Epithelial cell of proximal tubule (primary cell): ENCODE measurements at places on chromosomes 6 and 20. TPM values are rescaled to one million over a fixed set of nuclear protein-coding genes. Genes with fewer than 3 reads are reported as not detected.
A peak's percentile ranks its signal among the peaks of the same experiment; 100 is the strongest.

Gene RIPOR2
- under 0.01 and 1.6 TPM in 2 replicates for total RNA-seq

Gene TNNC2
- total RNA-seq: not detected in 2 replicates

Gene NOX3
- total RNA-seq: 0.07 TPM in 1 of 2 replicates, not detected in the other

Gene VNN1
- under 0.01 and 0.14 TPM in 2 replicates for total RNA-seq

Gene SLC17A2
- not detected in 2 replicates for total RNA-seq

Gene PHACTR3
- 0.06 and 0.51 TPM in 2 replicates for total RNA-seq

Gene SEMG1
- not detected in 2 replicates for total RNA-seq

Gene AIF1
- total RNA-seq: not detected in 2 replicates

GRCh38 chr20:34581341-34582184 is 23.0 kb downstream of the MAP1LC3A start:
- no peak for DNase-seq

- no peak for DNase-seq
Measured at GRCh38 chr20:61953037-61954021, 112.4 kb downstream of the TAF4 start.

- no peak for DNase-seq
Measured at GRCh38 chr20:52841003-52841402, 131.2 kb upstream of the TSHZ2 start.

GRCh38 chr6:153092082-153093013 is 38.7 kb downstream of the RGS17 start:
- DNase-seq: peak; percentile 66

- no peak for DNase-seq
Measured at GRCh38 chr20:41353530-41353929, 12.9 kb downstream of the LPIN3 start.

- DNase-seq: peak; percentile 77
Measured at GRCh38 chr6:52000064-52000463, 87.3 kb downstream of the PKHD1 start.

GRCh38 chr6:56833127-56833791 is 121.6 kb upstream of the BEND6 start:
- DNase-seq: no peak

- no peak for DNase-seq
Measured at GRCh38 chr6:25363427-25363826, 84.3 kb downstream of the CARMIL1 start.

DNA sequence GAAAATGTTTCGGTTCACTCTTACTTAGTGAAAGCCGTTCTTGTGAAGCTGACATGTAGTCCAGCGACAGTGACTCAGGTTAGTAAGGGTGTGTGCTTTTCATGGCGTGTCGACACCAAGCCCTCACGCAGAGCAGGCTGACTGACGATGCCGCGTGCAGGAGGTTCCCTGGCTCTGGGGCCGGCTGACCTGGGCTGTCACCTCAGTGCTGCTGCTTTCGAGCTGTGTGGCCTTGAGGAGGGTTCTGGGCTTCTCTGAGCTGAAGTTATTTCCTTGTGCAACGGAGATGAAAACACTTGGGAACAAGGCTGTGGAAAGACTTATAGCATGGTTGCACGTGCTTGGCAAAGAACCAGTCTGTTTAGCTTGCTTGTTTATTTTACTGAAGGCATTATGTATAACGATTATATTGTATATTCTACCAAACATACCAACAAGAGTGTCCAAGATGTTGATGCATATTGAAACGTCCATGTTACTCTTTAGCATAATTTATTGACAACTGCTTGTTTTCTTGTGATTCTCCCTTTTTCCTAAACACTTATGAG is 59.2 kb downstream of the PHACTR3 start:
- no peak for DNase-seq

DNA sequence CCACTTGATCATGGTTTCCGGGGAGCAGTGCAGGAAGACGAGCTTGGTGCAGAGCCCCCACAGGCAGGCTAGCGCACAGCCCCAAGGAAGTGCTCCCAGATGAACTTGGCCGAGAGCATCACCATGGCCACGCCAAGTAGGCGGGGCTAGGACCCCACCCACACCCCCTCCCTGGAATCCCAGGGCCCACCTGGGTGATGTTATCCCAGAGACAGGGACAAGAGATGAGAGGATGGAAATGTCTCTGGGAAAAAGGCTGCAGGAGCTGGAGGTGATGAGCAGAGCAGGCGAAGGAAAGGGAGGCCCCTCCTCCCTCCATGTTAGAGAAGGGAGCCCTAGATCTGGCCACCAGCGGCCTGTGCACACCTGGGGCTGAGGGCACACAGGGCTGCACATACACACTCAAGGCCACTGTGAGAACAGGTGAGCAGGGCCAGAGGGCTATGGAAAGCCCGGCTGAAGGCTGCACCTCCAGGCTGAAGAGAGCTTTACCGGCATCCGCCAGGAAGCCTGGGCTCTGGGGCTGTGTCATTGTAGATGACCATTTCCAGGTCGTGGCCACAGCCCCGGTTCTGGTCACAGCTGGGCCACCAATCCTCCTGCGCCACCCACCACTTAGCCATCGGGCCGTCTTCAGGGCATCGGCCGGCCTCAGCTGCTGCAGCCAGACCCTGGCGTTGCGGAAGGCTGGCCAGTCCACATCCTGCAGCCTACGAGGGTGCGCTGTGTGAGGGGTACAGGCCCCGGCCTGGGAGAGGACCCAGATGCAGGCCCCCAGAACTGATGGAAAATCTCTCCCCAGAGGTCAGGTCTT is 24.9 kb downstream of the NPEPL1 start:
- DNase-seq: no peak

DNA sequence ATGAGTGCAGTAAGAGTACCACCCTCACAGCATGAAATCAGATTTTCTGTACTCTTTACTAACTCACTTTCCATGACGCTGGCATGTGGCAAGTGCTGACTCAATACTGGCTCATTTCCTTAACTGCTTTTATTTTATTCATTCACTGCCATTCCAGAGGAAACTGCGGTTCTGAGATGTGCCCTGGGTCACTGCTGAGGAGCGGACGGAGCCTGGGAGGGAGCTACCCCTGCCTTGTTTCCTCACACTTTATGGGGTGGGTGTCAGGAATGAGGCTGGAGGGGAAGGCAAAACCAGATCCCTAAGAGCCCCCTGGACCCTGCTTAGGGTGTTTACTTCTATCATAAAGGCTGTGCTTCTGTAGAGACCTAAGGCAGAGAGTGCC is 14.4 kb downstream of the NT5E start:
- peak; percentile 87 for DNase-seq

- no peak for DNase-seq
Measured at GRCh38 chr6:23589811-23590210, 536.2 kb upstream of the NRSN1 start.

DNA sequence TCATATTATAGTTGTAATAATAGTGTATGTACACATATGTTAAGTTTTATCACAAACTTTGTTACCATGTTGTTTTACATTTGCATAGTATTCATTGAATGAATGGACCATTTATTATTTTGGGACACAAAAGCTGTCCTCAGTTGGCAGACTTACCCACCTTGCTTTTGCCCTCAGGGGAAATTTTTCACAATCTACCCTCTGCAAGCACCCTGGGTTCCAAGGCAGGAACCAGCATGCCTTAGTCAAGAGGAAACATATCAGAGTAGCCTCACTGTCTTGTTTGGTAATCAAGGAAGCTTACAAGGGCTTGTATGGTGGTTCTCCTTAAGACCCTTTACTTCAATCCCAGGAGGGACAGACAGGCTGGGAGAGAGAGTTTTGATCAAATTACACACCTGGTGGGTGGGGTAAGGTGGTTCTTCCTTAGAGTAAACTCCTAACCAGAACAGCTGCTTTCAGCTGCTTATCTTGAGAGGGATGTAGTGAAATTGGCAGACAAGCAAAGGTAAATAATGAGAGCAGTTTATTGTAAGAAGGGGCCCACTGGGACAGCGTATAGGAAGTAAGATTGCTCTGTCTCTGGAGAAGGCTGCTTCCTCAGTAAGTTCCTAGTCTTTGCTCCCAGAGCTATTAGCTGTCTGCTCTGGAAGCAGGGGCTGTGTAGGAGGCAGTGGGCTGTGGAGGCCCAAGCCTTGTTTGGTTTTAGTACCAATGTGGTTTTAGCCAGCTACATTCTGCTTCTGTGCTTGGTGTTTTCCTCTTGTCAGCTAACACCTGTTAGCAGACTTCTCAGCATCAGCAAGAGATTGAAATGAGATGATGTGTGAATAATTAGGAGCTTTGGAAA is 31.1 kb downstream of the BRPF3 start:
- DNase-seq: no peak

DNA sequence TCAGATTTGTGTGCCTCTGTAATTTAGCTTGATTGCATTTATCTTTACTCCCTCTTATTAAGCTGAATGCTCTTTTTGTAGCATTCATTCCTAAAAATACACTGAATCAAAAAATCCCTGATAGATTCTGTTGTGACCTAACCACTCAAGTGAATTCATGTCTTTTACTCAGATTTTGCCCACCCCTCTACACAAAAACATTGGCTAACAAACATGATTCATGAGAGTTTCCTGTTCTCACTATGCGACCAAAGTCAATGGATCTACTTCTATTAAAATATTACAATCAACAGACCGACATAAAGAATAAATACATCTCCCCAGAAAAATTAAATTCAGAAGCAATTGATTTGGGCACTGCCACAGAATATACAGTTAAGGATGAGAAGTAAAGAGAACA is 99.5 kb upstream of the THEMIS start:
- no peak for DNase-seq

DNA sequence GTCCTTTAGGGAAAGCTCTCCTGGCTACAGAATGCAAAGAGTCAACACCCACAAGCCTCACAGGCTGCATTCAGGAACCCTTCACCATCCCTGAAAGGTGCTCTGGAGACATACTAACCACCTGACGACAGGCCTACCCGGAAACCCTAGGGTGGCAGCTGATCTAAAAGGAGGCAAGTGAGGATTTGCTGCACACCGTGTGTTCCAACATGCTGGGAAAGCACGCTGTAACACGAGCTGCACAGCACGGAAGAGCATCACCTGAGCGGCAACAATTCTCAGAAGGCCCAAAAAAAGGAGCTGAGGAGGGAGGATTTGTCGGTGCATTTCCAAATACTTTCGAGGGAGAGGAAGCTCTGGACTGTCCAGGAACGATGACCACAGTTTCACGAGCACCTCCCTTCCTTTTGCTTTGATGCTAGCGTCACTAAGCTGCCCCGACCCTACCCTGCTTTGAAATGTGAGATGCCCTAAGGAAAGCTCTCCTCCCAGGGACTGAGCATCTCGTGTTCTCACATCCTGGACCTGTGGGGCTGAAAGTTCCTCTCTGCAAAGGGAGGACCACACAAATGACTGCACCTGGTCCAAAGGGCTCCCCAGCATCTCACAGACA is 87.0 kb downstream of the PPP1R3G start:
- no peak for DNase-seq

DNA sequence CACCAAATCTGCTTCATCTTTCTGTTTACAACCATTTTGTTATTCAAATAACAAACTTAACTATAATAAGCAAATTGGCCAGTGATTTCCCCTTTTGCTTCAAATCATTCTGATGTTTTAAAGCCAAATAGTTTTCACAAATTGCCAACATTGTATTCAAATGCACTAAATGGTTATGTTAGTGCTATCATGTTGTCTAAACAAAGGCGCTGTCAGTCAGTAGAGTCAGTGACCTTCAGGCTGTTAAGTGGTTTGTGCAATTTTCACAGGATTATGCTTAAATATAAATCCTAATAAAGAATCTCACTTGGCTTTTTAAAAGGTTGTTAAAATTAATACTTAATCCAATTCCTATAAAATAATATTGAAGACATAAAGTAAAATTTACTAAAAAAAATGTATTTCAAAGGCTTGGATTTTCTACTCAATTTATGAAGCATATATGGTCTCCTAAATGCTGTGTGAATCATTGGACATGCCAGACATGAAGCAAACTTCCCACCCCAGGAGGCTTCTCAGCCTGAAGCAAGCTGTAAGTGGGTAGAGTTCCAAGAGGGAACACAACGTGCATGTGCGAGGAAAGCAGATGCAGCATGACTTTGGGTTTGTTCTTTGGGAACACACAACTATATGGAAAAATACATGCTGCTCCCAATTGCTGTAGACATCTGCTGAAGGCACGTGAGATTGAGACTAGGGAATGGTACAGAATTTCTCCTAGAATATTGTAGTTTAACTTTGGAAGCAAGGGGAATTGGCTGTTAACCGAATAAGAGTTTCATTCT is 54.9 kb downstream of the RSPO3 start:
- no peak for DNase-seq

GRCh38 chr6:151804585-151805285 is 2.7 kb upstream of the ESR1 start:
- DNase-seq: no peak
